ENCODE measurements at places on chromosomes 1 and 21.

- DNase-seq = no peak
Observed at GRCh38 chr1:119097380-119097779, 43.1 kb downstream of the WARS2 start.

DNA sequence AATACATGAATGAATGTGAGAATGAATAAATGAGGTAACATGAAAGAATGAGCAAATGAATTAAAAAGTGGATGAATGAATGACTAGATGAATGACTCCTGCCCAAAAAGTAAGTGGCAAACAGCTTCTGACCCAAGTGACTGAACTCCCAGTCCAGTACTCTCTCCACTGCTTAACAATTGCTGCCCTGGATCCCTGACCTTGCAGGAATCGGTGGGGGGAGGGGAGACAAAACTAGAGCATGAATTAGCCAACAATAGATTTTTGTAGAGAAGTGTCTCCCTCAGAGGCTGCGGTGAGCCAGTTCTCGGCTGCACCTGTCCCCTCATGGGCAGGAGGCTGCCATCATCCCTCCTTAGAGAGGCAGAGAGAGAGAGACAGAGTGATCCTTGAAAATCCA lies 5.9 kb upstream of the GRIK3 start:
- DNase-seq = peak; percentile 98

GRCh38 chr1:213017447-213018273 lies 2.0 kb upstream of the ANGEL2 start:
- no peak for DNase-seq

DNA sequence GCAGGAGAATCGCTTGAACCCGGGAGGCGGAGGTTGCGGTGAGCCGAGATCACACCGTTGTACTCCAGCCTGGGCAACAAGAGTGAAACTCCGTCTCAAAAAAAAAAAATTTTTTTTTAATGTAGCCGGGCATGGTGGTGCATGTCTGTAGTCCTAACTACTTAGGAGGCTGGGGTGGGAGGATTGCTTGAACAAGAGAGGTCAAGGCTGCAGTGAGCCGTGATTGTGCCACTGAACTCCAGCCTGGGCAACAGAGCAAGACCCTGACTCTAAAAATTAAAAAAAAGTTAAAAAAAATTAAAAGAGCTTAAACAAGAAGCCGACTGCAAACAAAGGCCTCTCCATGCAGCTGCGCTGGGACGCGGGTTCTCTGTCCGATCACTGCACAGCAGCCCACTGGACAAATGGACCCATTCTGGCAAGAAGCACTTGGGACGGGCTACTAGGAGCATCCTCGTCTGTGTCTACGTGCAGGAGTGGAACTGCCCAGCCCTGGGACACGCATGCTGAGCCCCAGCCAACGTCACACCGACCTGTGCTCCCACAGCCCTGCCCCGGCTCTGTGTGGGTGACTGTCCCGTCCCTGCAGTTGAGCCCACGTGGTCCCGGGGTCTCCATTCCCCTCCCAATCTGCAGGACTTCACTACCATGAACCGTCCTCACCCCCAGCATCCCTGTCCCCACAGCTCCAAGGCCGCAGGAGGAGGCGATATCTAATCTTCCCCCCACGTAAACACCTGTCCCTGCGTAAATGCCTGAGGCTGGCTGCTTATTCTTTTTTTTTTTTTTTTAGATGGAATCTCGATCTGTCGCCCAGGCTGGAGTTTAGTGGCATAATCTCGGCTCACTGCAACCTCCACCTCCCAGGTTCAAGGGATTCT lies 12.3 kb downstream of the SLC35E2B start:
- no peak for DNase-seq

DNA sequence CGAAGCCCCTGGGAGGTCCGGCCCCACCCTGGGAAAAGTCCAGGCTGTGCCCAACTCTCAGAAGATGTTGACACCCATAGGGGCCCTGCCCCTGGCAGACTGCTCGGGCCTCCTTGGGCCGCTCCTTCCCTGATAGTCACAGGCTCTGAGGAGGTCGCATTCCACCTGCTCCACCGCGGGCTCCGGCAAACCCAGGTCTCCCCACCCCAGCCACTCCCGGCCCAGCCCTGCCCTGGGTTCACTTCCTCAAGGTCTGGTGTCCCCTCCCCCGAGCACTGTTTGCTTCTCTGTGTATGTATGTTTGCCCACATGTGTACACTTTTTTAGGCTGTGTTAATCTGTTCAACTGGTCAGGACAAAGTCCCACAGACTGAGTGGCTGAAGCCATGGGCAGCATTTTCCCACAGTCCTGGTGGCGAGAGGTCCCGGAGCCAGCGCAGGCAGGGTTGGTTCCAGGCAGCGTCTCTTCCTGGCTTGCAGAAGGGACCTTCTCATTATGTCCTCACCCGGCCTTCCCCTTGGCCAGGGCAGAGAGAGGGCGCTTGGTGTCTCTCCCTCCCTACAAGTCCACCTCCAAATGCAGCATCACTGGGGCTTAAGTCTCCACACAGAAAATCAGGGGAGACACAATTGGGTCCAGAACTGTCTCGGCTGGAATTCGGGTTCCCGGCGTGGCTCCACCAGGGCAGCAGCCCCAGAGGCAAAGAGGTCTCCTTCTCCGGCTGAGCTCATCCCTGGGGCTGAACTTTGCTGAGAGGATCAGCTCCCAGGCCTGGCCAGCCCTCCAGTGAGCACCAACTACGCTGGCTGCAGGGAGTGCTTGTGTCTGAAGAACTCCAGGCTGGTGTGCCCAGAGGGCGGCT lies 10.5 kb upstream of the PRXL2B start:
- no peak for DNase-seq

DNA sequence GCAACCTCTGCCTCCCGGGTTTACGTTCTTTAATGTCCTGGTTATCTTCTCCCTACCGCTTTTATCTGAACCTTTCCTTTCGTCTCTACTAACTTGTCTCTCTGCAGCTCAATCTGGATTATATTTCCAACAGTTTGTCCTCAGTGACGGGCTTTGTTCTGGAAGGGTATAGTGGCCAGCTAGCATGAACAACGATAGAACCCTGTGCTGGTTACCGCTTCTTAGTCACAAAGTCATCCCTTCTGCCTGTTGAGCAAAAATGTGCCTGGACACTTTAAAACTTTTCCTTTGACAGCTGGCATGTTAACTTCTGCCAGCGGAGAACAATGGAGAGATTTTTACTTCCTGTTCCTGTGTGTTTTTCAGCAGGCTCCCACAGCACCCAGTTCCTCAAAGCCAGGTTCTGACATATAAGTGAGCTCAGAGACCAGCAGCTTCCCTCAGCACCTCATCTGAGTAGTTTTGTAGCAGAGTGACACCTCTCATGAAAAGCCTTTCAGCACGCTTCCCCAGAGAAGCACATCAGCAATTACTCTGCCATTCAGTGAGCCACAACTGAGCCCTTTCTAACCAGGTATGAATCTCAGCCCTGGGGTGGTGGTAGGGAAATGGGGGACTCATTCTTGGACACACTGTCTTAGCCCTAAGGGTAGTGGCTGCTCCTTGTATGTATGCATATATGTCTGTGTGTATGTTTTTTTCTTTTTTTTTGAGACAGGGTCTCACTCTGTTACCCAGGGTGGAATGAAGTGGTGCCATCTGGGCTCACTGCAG lies 23.6 kb upstream of the CCDC17 start:
- no peak for DNase-seq

GRCh38 chr1:231338270-231339128 lies at the start of gene SPRTN:
SPRTN (plus strand) TSS chr1:231338293; CDS start chr1:231338384, 91 bp downstream.
- DNase-seq = no peak

DNA sequence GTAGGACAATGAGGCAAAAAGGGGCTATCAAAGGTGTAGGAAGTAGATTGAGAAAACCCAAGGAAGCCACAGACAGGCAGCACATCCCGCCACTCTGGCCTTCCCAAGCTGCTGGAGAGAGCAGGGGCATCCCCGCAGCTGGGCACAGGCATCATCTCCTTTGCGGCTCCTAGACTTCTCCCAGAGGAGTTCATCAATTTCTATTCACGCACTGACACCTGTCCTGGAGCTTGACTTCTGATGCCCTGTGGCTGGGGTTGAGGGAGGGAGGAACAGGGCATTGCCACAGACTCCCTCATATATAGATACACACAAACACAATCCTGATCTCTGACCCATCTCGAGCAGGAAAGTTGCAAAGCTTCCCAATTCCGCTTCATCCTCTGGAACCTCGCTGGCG lies 1.9 kb upstream of the TFAP2E start:
- no peak for DNase-seq

DNA sequence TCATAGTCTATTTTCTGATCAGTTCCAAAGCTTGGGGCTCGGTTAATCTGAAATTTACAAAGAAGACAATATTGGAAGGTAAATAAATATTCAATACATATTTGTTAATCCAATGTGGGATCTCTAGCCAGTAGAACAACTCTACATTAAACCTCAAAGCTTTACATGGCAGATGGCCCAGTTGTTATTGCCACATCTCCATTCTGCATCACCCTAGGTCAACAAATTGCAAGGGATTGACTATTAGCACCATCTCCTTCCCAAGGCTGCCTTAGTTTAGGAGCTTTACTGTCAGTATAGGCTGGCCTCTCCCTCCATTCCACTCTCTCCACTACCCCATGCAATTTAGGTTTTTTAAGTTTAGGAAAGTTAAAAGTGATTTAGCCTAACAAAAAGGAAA lies 69.7 kb downstream of the TTLL7 start:
- DNase-seq = peak; percentile 8

DNA sequence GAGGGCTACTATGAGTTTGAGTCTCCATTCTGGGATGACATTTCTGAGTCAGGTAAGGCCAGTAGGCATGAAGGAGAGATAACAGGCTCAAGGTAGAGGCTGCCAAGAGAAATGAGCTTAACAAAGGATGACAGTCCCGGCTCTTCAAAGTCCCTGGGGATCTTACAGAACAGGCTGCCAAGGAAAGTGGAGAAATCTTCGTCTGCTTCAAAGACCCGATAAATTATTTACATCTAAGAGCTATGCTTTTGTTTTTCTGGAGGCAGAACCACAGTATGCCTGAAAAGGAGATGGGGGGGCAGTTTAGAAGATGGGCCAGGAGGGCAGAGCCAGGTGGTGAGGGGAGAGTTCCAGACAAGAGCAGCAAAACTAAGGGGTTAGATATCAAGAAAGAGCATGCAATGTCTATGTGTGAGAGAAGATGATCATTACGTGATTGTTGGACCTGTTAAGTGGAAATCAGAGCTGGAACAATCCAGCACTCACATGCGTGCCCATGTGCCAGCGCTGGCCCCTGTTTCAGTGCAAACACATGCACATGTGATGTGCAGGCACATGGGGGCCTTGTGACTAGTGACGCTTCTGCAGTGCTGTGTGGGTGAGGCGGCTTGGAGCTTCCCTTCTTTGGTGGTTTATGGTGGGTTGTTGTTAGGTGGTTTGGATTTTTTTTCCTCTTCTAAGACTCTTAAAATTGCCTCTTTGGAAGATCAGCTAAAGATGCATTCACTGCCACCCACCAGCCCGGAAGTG lies 25.7 kb downstream of the CAMK1G start:
- no peak for DNase-seq

DNA sequence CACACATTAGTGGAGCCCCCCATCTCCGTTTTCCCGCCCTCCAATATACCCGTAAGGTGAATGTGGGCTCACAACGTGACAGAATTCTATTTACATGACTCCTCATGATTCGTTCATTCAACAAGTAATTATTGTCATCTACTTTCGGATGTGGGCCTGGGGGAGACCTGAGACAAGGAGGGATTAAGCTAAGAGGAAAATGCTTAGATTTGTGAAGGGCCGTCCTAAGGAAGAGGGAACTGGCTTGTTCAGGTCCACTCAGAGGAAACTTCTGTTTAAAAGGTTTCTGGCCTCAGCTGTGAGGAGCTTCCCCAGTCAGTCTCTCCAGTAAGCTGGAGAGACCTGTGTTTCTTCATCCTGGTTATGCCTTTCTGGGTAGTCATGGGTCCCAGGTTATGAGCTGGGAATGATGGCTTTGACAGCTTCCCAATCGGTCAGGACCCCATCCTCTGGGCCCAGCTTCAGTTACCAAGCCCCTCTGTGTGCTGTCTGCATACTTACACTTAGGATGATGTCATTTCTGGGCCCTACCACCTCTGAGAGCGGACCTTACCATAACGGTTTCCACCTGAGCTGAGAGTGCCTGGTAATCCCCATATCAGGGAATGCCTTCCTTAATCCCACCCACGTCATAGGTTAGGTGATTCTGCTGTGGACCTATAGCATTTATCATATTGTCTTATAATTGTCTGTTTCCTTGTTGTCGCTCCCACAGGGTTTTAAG lies 687 bp upstream of the ERI3 start:
- no peak for DNase-seq

DNA sequence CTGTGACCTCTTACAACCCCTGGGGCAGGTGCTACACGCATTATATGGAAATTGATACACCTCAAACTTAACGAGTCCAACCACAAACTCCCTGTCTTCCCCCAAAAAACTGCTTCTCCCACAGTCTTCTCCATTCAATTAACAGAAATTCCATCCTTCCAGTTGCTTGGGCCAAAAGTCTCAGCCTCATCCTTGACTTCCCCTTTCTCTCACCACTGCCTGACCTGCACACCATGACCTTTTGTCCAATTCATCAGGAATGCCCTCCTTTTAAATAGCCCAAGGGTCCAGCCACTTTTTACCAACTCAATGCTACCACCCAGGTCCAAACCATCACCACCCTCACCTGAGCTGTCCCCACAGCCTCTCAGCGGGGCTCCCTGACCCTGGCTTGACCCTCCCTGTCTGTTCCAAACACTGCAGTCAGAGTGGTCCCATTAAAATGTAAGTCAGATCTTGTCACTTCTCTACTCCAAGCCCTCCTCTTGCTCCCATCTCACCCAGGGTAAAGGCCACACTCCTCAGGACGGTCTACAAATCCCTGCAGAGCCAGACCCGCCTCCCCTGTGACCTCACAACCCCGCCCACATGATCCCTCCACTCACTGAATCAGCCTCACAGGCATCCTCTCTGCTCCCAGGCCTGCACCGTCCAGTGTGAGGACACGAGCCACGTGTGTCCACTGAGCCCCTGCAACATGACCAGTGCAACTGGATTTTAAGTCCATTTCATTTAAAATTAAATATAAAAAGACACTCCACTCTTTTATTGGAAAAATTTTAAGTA lies 18.5 kb downstream of the KCNN3 start:
- no peak for DNase-seq

DNA sequence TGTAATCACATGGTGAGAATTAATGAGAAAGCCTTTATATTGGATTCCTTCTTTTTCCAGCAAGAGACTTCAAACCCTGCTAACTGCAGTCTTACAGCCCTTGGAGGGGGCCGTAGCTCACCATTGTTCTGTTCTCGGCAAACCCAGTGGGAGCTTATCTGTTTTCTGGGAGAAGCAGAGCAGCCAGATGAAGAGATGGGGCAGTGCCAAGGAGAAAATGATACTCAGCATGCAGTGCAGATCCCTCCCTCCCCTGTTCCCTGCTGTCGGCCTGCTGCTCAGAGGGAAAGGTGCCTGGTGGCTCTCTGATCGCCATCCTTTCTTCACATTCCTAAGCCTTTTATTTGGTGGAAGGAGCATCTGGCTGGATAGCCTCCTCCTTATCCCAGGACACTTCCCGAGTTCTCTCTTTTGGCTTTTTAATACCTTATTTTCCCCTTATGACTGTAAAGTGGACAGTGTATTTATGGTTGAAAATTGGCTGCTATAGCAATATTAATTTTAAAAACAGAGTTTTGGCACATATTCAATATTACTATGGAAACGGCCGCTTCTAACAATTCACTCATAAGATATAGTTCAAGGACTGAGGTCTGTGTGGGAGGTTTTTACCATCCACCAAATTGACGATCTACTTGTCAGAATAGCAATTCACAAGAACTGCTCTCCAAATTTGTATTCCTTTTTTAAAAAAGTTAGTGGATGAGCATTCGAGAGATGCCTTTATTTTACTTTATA lies 203.4 kb downstream of the CRB1 start:
- DNase-seq = no peak

Measured in NCI-H2029 treated with DMSO at 0.1 percent for 48 hours (cell line).